ENCODE measurements at places on chromosomes 4 and X.

- no peak for DNase-seq
These were observed 341.0 kb downstream of the NR3C2 start for GRCh38 chr4:148101235-148101634.

DNA sequence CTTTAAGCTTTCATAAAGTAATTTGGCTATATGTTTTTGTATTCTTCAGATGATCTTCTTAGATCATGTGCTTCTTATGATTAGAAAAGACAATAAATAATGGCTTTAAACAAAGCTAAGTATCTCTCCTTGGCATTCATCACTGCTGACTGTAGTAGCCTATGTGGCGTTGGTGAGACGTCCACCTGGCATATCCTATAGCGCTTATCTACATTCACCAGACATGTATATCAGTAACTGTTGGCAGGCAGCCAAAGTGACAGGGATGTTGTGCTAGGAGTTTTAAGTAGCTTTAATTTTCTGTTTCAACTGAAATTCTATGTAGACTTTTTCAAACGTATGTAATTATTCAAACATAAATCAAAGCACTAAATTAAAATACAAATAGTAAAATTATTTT is 276.4 kb downstream of the IL15 start:
- DNase-seq, result peak; percentile 92

- DNase-seq, result no peak
These were observed 101.2 kb downstream of the ZNF674 start for GRCh38 chrX:46444011-46444410.

DNA sequence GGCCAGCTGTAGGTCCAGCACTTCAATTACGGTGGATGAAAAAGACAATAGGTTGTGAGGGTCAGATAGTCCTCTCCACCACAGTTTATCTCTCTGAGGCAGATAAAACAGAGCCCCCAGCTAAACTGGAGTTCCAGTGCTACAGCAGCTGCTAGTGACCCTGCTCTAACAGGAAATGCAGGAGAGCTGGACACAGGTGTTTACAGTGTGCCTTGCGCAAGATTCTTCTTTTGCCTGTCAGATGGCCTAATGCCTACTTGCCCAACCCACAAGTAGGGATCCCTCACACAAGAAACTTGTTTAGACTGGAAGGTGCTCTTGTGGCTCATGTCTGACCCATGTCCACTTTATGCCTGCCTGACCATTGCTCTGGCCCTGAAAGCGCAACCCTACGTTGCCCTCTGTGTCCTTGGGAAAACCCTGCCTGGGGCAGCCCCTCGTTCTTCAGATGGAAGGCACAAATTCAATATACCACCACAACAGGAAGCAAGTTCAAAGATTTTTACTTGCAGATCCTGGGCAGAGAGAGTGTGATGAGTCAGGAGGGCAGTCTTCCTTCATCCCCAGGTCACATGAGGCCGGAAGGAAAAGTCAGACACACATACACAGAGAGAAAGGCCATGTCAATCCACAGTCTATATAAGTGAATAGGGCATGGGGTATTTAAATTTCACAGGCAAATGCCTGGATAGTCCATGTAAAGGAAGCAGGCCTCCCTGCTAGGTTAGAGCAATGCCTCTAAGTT is 105.1 kb upstream of the ADGRL3 start:
- no peak for DNase-seq

- no peak for DNase-seq
These were observed 3.5 kb upstream of the CDKL2 start for GRCh38 chr4:75633846-75634245.

DNA sequence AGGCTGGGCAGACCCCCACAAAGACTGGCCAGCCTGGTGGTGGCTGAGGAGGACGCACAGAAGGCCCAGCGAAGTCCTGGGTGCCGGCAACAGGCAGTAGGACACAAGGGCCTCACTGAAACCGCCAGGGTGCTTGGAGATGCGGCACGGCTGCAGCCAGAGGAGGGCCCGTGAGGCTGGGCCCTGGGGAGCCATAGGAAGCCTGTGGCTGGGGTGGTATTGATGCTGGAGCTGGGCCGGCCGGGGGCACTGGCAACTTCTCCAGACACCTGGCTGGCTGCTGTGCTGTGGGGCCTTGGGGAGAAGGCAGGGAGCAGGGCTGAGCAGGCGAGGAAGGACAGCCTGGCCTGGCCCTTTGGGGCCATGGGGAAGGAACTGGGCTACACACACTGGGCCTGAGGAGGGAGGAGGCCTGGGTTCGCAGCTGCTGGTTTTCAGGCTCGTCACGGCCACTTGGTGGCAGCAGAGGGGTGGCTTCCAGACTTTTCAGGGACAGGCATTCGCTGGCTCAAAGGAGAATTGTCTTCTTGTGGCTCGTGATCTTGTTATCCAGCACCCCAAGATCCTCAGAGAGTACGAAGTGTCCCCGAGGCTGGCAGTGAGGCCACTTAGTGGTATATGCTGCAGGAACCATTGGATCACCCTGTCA is 37.2 kb downstream of the ATP2B3 start:
- DNase-seq, result peak; percentile 74

DNA sequence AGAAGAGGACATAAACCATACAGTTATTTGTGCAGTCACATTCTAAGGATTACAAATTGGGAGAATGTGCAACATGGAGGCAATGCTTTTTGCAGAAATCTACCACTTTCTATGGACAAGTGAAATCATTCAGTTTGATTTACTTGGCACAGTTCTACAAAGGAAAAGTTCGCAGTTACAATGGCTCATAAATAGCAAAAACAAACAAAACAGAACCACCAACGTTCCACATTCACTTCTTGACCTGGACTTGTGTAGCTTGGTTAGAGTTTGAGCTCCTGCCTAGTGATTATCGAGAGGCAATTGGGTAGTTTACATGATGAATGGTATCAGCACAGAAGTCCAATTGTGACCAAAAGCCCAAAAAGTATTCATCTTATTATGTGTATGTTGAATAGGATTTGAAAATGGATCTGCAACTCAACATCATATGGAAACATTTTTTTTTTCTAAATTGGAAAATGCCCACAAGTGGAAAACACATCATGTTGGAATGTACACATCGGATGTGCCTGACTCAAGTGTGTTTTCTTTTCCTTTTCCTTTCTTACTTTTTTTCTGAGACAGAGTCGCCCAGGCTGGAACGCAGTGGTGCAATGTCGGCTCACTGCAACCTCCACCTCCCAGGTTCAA is 123.8 kb downstream of the LUZP4 start:
- no peak for DNase-seq

- no peak for DNase-seq
These were observed 139.5 kb downstream of the SLIT2 start for GRCh38 chr4:20391198-20391597.

GRCh38 chr4:121227341-121227792 is 63.2 kb upstream of the TNIP3 start:
- no peak for DNase-seq

- DNase-seq, result no peak
These were observed 483.7 kb upstream of the INTU start for GRCh38 chr4:127149086-127149485.

DNA sequence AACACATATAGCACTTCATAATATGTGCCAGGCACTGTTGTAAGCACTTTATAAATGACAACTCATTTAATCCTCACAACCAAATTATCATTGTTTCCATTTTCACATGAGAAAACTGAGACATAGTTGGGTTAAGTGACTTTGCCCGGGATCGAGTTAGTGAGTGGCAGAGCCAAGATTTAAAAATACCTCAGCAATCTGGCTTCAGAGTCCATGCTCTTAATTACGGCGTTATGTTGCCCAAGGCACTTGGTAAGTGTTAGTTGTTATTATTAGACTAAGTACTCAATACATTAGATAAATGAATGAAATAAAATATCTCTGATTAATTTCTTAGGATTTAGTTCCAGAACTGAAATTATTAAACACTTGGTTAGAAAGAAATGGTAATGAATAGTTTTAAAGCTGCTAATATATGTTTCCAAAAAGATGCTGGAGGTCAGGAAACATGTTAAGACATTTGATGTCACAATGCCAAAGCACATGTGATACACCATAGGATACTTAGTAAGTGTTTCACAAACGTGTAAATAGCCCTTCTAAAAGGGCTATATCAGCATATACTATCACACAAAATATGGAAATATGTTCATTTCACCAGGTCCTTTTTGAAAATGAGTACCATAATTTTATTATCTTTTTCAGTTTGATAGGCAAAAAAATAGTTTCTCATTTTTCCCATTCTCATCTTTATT is 301.9 kb downstream of the GPAT3 start:
- DNase-seq, result no peak

DNA sequence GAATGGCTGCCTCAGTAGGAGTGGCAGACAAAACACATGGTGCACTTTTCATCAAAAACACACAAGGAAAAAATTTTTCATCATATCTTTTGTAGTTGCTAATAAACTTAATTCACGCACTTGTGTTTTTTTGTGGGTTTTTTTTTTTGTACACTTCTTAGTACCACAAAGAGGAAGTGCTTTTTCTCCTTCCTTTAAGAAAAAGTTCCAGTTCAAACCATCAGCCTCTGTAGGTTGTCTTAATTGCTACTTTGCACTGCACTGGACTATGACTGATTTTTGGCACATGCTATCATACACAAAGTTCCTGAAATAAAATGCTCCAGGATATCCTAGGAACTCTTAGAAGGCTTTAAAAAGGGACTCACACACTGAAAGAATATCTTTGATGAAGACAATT is at the start of gene PHEX:
TSS of gene PHEX (plus strand) at position 242 of the 400 bp plus-strand sequence. CDS start 681 bp downstream, outside the sequence.
- no peak for DNase-seq

DNA sequence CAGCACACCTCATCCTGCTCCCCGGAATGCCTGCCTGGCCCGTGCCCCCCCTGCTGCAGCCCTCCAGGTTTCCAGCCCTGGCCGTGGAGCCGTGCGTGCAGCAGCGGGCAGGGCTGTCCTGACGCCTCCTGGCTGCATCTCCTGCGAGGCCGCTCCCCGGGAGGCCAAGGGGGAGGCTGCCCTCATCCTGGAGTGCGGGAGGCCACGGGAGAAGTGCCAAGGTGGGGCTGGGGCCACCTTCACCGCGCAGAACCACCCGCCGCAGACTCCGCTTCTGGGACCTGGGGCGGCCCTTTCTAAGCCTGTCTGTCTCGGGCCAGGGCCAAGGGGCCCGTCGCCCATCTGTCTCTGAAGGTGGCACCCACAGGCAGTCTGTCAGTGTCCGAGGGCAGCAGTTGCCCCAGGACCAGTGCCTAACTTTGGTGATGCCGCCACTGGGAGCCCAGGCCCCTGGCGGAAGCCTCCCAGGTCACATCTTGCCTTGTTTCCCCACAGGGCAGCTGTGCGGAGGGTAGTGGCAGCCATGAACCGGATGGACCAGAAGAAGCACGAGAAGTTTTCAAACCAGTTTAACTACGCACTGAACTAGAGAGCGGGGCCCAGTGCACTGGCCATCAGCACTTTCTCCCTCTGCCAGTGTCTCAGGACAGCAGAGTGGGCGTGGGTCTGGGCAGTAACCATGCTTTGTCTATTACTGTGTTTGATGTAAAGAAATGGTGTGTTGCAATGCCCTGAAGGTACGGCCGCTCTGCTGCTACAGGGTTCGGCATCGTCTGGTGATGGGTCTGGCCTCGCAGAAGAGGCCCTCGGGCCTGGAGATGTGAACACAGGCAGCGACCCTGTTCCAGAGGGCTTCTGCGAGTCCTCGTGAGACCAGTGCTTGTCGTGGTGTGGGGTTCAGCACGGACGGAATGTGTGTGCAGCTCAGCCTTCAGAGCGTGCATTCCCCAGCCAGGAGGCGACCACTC is 20.6 kb downstream of the NKX1-1 start:
- DNase-seq, result peak; percentile 4

DNA sequence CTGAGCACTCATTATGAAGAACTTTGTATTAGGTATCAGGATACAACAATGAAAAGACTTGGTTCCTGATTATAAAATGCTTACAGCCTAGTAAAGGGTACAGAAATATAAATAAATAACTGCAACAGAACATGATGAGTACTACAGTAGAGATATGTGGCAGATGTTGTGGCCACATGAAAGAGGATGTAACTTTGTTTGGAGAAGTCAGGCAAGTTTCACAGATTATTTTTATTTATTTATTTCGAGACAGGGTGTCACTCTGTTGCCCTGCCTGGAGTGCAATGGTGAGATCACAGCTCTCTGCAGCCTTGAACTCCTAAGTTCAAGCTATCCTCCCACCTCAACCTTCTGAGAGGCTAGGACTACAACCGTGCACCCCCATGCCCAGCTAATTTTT is 15.8 kb upstream of the UBE2K start:
- DNase-seq, result no peak

- no peak for DNase-seq
These were observed 37.7 kb upstream of the TASL start for GRCh38 chrX:30615229-30615628.

DNA sequence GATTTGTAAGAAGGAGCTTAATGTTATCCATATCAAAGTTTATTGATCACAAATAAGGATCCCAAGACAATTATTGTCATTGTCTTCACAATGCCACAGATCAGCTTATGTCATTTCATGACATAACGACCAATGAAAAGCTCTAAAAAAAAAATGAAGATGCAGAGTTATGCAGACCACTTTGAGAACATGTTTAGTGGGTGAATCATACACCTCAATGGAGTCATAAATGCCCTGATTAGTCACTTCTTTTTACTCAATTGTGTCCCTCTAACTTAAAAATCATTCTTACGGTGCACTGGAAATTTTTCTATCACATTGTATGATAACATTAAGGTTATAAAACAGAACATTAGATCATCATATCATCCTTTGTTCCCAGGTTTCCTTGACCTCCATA is 87.6 kb upstream of the GABRG1 start:
- DNase-seq, result no peak

- no peak for DNase-seq
These were observed 43.7 kb downstream of the DDX3X start for GRCh38 chrX:41377624-41378023.

DNA sequence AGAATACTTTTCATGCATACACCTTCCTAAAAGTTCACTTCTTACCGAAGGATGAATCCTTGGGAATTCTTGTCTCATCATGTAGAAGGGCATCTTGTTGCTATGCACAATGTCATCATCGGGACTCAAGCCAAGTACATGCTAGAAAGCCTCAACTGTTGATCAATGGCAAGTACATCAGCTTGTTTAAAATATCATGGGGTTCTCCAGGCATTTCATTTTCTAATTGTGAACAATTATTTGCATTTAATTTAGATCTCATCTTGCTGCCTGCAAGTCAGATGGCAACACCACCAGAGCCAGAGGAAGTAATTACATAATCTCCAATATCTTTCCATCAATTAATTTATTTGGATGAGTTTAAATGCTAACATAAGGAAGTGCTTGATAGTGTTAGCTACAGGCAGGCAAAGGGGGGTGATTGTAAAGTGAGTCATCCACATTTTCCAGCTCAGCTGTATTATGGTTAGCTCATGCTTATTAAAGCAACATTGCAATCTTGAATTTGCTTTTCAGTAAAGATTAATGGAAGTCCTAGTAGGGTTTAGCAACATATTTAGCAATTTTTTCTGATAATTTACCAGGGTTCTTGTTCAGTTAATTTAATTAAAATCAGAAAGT is 356.5 kb downstream of the CBLL2 start:
- peak; percentile 6 for DNase-seq

DNA sequence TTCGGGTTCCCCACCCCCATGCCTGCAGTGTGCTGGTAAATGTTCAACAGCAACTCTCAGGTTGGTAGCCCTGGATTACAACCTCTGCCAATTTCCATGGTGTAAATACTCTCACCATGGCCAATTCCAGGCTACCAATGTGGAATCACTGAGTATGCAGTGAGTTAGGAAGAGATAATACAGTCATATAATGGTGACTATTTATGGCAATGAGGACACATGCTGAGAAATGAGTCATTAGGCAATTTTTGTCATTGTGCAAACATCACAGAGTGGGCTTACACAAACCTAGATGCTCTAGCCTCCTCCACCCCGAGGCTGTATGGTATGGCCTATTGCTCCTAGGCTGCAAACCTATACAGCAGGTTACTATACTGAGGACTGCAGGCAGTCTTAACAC is 4.6 kb upstream of the CLDN24 start:
- no peak for DNase-seq
